ENCODE measurements at places on chromosomes 1 and 21.
A peak's percentile ranks its signal among the peaks of the same experiment; 100 is the strongest.

DNA sequence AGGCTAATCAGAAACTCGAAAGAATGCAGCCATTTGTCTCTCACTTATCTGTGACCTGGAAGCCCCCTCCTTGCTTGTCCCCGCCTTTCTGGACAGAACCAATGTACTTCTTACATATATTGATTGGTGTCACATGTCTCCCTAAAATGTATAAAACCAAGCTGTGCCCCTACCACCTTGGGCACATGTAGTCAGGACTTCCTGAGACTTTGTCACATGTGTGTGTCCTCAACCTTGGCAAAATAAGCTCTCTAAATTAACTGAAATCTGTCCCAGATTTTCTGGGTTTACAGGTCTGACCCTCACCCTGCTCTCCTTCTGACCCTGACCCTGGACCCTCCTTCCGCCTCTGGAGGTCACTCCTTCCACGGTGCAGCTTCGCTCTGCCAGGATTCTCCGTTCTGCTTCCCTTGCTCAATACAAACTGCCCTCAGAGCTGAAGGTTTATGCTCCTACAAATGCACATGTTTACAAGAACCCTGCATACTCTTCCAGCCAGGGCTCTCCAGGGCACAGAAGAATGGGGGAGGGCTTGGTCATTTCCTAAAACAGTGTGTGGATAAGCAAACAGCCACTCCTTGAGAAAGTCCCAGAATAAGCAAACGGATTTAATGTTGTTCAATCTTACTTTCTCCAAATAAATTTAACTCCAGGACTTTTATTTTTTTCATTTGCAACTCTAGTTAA lies 160.5 kb downstream of the ACTL8 start:
- no peak for DNase-seq

GRCh38 chr1:5477716-5478115 lies 514.5 kb downstream of the NPHP4 start:
- DNase-seq: no peak

- DNase-seq: no peak
Observed at GRCh38 chr1:220908757-220909156, 29.5 kb downstream of the HLX start.

GRCh38 chr1:25028587-25028906 lies 98.5 kb upstream of the RUNX3 start:
- DNase-seq: no peak

DNA sequence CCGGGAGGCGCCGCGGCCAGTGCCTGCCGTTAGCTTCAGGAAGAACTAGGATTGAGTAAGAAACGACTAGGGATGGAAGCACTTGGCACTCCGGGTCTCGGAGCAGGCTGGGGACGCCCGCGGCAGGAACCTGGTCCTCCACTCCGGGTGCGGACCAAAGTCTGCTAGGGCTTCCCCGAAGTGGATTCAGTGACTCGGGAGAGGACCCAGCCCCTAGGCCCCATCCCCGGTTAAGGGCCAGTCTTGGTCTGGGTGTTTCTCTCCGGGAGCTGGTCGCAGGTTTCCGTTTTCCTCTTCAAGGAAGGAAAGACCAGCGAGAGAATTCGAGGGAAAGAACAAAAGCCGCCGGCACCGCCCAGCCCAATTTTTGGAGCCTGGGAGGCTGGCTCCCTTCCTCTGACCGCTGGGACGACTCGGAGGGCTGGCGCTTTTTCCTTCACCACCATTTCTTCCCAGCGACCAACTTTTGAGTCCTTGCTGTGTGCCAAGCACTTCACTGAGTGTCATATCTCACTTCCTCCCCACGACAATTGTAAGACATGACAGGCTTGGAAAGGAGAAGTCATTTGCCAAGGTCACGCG lies 16.8 kb upstream of the STMN1 start:
- DNase-seq: peak; percentile 62

GRCh38 chr1:103363008-103363365 lies 162.5 kb upstream of the RNPC3 start:
- DNase-seq: no peak

- DNase-seq: no peak
Observed at GRCh38 chr1:183720028-183720427, 66.9 kb upstream of the APOBEC4 start.

GRCh38 chr1:15417059-15417934 lies 7.6 kb downstream of the EFHD2 start:
- peak; percentile 62 for DNase-seq

DNA sequence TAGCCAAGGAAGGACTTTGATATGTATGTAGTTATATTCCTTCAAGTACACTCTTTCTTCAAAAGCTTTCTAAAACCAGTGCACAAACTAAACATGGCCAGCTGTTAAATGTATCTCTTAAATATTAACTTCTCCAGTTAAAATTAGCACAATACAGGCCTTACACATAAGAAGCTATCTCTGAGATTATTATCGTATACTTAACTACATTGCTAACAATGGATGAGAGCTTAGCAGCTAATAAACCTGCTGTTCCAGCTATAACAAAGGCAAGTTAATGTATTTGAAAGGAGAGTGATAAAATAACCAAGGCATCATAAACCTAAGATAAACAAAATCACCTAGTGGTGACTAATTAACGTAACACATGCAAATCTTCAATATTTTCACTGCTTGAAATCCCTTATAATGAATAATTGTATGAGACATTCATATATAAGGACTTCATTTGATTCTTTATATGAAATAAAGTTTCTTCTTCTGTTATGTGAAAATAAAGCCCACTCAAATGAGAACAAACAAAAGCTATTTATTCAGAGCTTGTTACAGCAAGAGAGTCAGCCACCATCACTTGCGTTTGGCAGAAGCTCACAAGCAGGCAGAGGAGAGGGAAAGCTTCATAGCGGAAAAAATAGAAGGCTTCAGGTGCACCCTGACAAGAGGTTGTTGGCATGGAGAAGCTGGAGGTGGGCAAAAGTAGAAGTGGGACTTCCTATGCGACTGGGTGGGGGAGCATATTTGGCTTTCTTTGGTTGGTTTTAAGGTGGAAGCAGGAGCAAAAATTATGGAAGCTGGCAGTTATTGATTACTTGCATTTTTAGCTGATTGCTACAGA lies 274.1 kb upstream of the CHRM3 start:
- no peak for DNase-seq
